ENCODE measurements at places on chromosomes 1 and 21.
A peak's percentile ranks its signal among the peaks of the same experiment; 100 is the strongest.

DNA sequence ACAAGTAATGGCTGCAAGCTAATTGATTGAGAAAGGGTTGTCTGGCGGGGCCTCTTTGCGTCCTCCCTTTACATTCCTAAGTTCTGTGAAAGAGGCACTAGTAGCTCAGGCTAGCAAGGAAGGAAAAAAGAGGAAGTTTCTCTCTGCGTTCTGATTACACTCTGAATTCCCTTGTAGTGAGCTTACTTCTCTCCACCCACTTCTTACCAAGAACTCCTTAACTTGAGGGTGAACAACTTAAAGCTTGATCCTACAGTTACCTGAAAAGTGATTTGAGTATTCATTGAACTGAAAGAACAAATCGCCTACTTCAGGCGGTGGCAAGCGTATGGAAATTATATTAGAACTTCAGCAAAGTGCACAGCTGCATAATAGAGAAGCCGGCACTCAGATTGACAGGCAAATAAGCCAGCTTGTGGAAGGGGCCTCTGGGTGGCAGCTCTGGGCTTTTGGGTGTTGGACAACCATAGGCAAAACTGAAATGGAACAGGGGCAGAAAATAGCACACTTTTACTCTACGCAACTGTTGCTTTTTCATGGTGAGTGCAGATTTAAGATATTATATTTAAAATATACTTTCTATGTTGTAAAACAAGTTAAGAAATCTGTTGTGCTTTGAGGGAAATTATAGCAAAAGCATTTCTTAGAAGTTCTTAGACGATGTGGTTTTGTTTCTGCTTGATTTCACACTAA, 464.5 kb downstream of the USP25 start:
- peak overlapping the region; percentile 82 for H3K27ac ChIP-seq
- H3K36me3 ChIP-seq = no peaks in the 10 kb centered on the region
- H3K4me1 ChIP-seq = peaks cover 7% of the 10 kb centered on the region
- H3K4me3 ChIP-seq = peak overlapping the region; percentile 26

- no peaks in the 10 kb centered on the region for H3K36me3 ChIP-seq
- no peak for DNase-seq
- no peaks in the 10 kb centered on the region for H3K4me1 ChIP-seq
- peaks cover 4% of the 10 kb centered on the region for H3K27me3 ChIP-seq
- no peak overlapping the region for H3K27ac ChIP-seq
- no peak overlapping the region for H3K4me3 ChIP-seq
Observed at GRCh38 chr1:108858230-108858950, 1.5 kb upstream of the AKNAD1 start.

DNA sequence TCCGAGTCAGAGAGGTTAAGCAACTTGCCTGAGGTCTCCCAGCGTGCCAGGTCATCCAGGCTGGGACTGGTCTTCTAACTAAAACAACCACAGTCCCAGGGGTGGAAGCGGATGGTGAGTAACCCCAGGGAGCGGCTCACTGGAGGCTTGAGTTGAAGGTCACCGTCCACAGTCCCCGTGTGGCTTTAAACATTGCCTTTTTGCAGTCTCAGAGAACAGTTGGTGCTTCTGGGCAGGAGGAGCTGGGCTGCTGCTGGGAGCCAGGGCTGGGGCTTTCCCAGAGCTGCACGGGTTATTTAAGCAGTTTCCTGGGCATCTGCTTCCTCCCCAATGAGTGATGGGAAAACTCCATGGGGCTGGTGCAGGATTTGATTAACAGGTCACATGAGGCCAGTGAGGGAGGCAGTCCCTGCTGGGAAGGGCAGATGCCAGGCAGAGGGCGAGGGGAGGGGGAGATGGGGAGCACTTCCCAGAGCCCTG, 12.3 kb downstream of the ARHGEF10L start:
- peak; percentile 65 for DNase-seq
- no peak overlapping the region for H3K27ac ChIP-seq
- H3K36me3 ChIP-seq = no peaks in the 10 kb centered on the region
- H3K4me1 ChIP-seq = peaks cover 20% of the 10 kb centered on the region

GRCh38 chr1:39996396-39997004, 41.6 kb downstream of the MFSD2A start:
- H3K27me3 ChIP-seq = no peaks in the 10 kb centered on the region
- peak; percentile 45 for DNase-seq
- H3K4me1 ChIP-seq = no peaks in the 10 kb centered on the region
- H3K36me3 ChIP-seq = no peaks in the 10 kb centered on the region
- no peak overlapping the region for H3K4me3 ChIP-seq

GRCh38 chr1:37123276-37124115, 89.2 kb upstream of the GRIK3 start:
- H3K4me3 ChIP-seq = no peak overlapping the region
- H3K36me3 ChIP-seq = no peaks in the 10 kb centered on the region
- H3K4me1 ChIP-seq = no peaks in the 10 kb centered on the region
- no peak for DNase-seq
- H3K27me3 ChIP-seq = no peaks in the 10 kb centered on the region
- no peak overlapping the region for H3K27ac ChIP-seq

GRCh38 chr21:29730281-29730680, 209.5 kb downstream of the GRIK1 start:
- no peak overlapping the region for H3K4me3 ChIP-seq
- no peak for DNase-seq
- no peaks in the 10 kb centered on the region for H3K36me3 ChIP-seq
- no peaks in the 10 kb centered on the region for H3K27me3 ChIP-seq
- no peaks in the 10 kb centered on the region for H3K4me1 ChIP-seq

DNA sequence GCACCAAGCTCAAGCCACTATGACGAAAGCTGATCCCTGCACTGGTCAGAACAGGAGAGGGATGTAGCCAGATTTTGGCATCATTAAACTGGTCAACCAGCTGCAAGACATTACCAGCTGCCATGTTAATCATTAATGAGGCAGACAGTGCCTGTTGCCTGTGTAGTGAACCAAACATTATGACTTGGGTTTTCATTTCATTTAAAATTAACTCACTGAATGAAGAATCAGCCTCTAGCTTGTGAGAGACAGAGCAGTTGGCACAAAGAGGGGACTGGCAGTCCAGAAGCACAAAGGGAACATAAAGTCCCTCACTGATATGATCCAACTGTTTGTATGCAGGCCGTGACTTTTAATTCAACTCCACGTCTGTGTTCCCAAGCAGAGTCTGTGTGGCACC, 318.9 kb downstream of the SEC16B start:
- H3K4me3 ChIP-seq = no peak overlapping the region
- no peaks in the 10 kb centered on the region for H3K4me1 ChIP-seq
- H3K27ac ChIP-seq = no peak overlapping the region
- no peaks in the 10 kb centered on the region for H3K27me3 ChIP-seq
- DNase-seq = no peak

GRCh38 chr1:117857418-117857817, 72.0 kb downstream of the GDAP2 start:
- H3K36me3 ChIP-seq = no peaks in the 10 kb centered on the region
- DNase-seq = peak; percentile 4
- no peak overlapping the region for H3K27ac ChIP-seq
- peaks cover 8% of the 10 kb centered on the region for H3K4me1 ChIP-seq

Data from IMR-90 (cell line).